NCI-H1092 treated with DMSO at 0.1 percent for 48 hours (cell line): ENCODE measurements at places on chromosomes 5 and 9.
A peak's percentile ranks its signal among the peaks of the same experiment; 100 is the strongest.

DNA sequence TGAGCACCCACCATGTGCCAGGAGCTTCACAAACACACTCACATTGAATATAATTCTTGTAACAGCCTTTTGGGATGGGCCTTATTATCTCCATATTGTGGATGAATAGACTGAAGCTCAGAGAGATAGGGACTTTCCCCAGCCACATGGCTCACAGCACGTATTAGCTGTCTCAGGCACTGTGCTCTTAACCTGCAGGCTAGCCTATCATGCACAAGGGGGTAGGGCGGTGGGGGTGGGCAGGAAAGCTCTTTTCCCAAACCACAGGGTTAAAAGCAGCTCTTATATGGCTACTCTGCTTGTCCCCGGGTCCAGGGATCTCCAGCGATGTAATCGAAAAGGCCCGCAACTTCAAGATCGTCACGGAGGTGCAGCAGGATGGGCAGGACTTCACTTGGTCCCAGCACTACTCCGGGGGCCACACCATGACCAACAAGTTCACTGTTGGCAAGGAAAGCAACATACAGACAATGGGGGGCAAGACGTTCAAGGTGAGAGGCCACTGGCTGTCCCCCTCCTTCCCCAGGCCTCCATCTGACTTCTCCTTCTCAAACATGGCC lies 2.6 kb downstream of the FABP6 start:
- DNase-seq, result no peak

DNA sequence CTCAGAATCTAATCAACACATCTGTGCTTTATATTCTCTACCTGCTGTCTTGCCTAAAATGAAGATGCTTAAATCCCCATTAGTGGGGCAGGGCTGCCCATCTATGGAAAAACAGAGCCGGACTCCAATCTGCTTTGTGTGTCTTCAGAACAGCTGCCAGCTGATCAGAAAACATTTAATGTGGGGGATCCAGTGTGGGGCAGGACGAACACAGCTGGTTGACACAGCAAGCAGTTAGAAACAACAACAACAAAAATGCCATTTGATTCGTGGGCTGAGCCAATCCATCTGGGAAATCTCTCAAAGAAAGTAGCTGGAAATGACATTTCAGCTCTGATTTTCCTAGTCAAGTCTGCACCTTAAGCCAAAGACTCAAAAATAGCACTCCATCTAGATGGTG lies 99.8 kb downstream of the PPP2R2B start:
- no peak for DNase-seq

GRCh38 chr9:5435912-5436311 lies 1.8 kb downstream of the PLGRKT start:
- no peak for DNase-seq

- no peak for DNase-seq
Observed at GRCh38 chr9:89428901-89429890, 68.7 kb downstream of the SEMA4D start.

- DNase-seq, result peak; percentile 41
Observed at GRCh38 chr9:70053864-70054263, 10.2 kb downstream of the MAMDC2 start.

DNA sequence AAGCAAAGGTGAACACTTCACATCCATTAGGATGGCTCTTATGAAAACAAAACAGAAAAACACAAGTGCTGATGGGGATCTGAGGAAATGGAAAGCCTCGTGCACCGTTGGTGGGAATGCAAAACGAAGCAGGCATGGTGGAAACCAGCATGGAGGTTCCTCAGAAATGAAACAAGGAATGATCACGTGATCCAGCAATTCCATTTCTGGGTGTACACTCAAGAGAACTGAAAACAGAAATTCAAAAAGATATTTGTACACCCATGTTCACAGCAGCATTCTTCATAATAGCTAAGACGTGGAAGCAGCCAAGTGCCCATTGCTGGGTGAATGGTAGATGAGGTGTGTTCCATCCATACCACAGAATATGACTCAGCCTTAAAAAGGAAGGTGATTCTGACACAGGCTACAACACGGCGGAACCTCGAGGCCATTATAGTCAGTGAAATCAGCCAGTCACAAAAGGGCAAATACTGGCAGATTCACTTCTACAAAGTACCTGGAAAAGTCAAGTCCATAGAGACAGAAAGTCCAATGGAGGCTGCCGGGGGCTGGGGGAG lies 87.2 kb upstream of the RAPGEF1 start:
- DNase-seq, result no peak

GRCh38 chr5:104914536-104915070 lies 1352.0 kb upstream of the NUDT12 start:
- DNase-seq, result no peak

GRCh38 chr9:130662099-130662969 lies 2.1 kb upstream of the PRDM12 start:
- no peak for DNase-seq

GRCh38 chr9:91882627-91883026 lies 67.4 kb downstream of the ROR2 start:
- DNase-seq, result peak; percentile 45

DNA sequence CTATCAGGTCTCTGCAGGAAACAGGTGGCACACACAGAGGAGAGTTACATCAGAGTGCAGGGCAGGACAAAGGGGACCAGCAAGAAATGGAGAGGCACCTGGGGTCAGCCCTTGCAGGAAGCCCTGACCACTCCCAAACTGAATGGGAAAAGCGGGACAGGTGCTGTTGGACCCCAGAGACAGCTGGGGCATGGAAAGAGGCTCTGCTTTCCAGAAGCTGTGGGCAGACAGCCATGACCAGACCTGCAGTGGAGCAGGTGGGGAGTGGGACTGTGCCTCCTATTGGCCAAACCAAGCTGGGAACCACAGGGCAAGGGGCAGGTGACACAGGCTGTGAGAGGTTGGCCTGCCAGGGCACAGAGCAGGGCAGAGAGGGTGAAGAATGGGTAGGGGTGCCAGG lies 125.8 kb downstream of the BOD1 start:
- no peak for DNase-seq

- no peak for DNase-seq
Observed at GRCh38 chr9:3478549-3478953, 47.2 kb downstream of the RFX3 start.

DNA sequence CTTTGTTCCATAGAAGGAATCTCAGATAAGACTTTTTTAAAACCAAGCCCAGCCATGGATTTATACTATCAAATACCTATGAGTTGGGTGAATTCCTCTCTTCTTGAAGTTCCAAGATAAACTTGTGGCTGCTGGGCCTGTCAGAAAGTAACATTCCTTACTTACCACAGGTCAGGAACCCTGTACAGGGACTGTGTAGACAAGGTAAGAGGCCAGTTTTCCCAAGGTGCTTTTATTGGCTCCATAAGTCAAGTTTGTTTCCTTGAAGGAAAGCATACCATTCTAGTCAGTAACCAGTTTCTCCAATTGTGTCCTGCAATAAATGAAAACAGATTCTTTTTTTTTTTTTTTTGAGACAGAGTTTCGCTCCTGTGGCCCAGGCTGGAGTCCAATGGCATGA lies 8.8 kb upstream of the CLTB start:
- DNase-seq, result no peak

GRCh38 chr9:30301271-30301963 lies 2083.0 kb upstream of the ACO1 start:
- DNase-seq, result no peak
